ENCODE measurements at places on chromosomes 16 and 17. TPM values are rescaled to one million over a fixed set of nuclear protein-coding genes. Genes with fewer than 3 reads are reported as not detected.
A peak's percentile ranks its signal among the peaks of the same experiment; 100 is the strongest.

VPS35 gene
- 115 TPM for total RNA-seq

FOXN1 gene
- total RNA-seq, result not detected

SLFN11 gene
- 14.7 TPM for total RNA-seq

GRCh38 chr16:68993885-68994284 lies 111.6 kb upstream of the HAS3 start:
- no peak for DNase-seq

GRCh38 chr17:73765824-73766563 lies 121.7 kb upstream of the SDK2 start:
- no peak for DNase-seq

DNA sequence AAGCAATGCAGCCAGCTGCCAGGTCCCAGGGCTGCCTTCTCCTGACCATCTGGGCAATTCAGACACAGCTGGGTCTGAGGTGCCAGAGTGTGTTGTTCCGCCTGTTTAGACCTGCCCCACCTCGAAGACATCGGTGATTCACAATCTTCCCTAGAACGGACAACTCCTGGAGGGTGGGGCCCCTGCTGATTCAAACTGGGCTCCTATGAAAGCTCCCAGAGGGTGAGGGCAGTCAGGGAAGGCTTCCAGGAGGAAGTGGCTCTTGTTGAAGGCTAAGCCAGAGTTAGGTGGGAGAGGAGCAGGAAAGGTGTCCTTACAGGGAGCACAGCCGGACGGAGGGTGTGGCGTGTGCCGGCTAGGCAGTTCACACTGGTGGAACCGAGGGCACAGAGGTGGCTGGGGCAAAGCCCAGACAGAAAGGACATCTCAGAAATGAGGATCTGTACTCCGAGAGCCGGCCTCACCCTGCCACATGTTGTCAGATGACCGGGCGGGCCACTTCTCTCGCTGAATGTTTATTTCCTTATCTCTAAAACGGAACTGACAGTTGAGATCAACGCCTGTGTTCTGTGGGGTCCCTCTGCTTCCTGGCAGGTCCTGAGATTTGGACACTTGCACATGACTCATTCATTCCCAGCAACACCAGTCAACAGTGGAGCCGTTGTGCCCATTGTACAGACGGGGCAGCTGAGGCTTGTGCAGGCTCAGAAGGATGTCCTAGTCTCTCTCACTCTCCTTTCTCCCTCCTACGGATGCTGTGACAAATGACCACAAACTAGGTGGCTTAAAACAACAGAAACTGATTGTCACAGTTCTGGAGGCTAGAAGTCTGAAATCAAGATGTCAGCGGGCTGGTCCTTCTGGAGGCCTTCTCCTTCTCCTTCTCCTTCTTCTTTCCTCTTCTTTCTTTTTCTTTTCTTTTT lies 26.9 kb upstream of the LITAF start:
- no peak for DNase-seq

- no peak for DNase-seq
Measured at GRCh38 chr17:73638556-73638955, 5.7 kb downstream of the SDK2 start.

DNA sequence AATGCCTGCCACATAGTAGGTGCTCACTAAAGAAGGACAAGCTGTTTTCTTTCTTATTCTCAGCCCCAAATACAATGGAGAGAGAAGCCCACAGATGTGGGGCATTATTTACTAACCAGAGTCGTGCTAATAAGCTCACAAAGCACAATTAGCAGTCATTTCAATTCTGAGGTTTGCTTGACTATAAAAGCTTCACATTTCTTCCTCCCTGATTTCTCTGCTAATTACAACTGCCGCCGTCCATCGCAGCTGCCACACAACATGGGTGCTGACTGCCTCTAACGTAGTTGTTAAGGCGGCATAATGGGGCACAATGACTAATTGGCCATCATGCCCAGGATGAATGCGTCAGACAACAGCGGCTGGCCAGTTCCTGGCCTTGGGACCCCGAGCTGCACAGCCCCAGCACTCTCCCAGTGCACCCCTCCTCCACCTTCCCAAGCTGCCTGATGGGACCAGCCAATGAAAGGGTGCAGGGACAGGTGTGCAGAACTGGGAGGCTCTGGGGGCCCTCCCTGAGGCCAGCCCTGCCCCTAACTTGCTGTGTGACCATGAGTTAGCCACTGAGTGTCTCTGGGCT lies 109.2 kb downstream of the CCT6B start:
- no peak for DNase-seq

DNA sequence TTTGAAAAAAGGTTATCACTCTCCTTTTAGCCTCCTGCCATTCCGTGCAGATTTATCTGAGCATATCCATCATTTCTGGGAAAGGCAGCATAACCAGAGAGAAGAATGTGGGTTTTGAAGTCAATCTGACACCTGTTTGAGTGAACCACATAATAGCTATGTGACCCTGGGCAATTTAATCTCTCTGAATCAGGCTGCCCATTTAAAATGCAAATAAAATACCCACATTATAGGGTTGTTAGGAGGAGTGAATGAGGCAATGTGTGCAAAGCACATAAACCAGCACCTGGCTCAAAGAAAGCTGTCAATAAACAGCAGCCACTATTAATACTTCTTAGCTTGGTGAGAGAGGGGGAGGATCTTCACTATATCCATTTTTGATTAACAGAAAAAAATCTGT lies 88.0 kb downstream of the CACNG1 start:
- DNase-seq, result no peak

DNA sequence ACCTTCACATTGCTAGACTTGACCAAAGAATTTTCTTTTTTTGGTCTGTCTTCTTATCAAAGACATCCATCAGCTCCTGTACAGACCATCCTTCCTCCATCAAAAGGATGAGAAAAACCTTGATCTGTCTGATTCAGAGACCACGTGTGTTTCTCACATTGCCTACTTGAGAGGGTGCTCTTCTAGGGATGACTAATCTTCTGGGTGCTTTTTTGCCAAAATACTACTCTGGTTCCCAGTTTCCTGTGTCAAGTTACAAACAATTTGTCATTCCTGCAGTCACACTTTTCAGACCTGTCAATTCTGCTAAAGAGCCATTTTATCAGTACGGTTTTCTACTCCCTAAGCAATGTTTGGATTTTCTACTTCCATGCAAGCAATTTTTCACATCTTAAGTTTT lies 492.2 kb downstream of the CDH11 start:
- DNase-seq, result no peak

C17orf67 gene
- total RNA-seq, result 1.5 TPM

KNOP1 gene
- total RNA-seq, result 19.8 TPM

DNA sequence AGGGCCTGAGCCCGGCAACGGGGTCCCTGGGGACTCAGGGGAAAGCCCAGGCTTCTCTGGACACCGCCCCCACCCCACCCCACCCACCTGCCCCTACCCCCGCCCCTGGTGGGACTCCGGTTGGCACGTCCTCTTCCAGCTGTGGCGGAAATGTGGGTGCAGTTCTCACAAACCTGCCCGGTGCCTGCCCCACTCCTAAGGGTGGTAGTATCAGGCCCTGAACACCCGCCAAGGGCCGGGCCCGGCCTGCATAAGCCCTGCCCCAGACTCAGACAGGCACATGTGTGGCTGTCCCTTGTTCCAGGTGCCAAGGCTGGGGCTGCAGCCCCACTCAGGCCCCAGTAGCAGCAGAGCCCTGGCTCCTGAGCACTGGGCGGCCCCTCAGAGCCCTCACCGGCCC lies 58.1 kb downstream of the ACTG1 start:
- DNase-seq, result no peak

DNA sequence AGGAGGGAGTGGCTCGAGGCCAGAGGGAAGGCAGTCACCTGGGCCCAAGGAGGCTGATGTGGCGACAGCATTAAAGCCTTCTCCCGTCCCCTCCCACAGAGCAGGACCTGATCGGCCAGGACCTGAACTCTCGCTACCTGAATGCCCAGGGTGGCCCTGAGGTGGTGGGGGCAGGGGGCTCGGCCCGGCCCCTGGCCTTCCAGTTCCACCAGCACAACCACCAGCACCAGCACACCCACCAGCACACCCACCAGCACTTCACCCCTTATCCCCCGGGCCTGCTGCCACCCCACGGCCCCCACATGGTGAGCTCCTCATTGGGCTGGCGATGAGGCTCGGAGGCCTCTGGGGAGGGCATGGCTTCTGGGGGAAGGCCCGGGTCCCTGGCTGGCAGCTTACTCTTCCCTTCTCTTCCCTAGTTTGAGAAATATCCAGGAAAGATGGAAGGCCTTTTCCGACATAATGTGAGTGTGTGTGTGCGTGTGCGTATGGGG lies 6.4 kb downstream of the FBRS start:
- no peak for DNase-seq

EEF2K gene
- 19.2 TPM for total RNA-seq

- DNase-seq, result peak; percentile 90
Measured at GRCh38 chr17:41647940-41648410, 23.6 kb upstream of the KRT17 start.

- DNase-seq, result no peak
Measured at GRCh38 chr17:19768046-19768782, 20.1 kb upstream of the ALDH3A1 start.

DNA sequence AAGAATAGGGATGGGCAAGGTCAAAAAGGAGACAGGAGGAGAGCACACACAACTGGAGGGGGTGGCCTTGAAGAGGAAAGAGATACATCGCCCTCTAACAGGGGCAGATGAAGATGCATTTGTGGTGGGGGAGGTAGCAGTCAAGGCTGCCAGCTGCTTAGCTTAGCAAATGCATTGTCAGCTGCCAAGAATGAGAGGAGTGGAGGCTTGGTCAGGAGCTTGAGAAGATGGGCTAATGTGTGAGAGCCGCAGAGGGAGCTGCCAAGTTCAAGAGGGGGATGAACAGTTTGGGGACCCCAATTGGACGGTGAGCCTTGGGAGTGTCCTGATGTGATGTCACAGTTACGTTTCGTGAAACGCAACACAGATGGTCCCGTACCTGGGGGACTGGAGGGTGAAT lies 28.9 kb upstream of the GNA13 start:
- no peak for DNase-seq

DNA sequence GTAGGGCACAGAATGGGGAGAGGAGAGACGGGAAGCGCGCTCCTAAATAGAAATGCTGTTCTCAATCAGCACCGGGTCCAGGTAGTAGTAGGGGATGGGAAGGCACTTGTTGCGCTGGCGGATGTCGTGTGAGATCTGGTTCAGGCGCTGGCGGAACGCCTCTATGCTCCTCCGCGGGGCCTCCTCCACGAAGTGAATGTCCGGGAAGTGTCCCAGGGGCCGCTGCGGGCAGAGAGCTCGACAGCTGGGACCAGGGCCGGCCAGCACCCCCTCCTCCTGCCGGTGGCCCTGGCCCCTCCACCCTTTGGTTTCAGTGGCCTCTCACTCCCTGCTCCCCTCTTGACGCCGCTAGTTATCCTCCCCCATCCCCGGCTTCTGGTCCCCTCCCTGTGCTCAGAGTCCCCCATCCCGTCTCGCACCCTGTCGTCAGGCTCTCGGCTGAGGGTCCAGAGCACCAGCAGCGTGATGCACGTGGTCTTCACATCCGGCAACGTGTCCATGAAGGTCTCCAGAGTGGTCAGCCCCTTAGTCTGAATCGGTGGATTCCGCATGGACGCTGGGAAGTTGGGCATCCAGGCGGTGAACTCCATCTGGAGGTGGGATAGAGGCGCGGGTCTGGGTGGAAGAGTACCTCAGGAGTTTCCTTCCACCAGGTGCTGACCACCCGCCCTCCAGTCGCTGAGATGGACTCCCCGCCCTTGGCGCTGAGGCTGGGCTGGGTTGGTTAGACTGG lies 14.6 kb downstream of the ALOX12B start:
- no peak for DNase-seq

GRCh38 chr17:61005358-61005757 lies 327.7 kb downstream of the BCAS3 start:
- DNase-seq, result no peak

- peak; percentile 66 for DNase-seq
Measured at GRCh38 chr16:57084257-57084770, 8.1 kb upstream of the CPNE2 start.

TP53TG3F gene
- total RNA-seq, result not detected

- DNase-seq, result no peak
Measured at GRCh38 chr16:62254847-62255246, 218.6 kb upstream of the CDH8 start.

SLC5A11 gene
- not detected for total RNA-seq

DNA sequence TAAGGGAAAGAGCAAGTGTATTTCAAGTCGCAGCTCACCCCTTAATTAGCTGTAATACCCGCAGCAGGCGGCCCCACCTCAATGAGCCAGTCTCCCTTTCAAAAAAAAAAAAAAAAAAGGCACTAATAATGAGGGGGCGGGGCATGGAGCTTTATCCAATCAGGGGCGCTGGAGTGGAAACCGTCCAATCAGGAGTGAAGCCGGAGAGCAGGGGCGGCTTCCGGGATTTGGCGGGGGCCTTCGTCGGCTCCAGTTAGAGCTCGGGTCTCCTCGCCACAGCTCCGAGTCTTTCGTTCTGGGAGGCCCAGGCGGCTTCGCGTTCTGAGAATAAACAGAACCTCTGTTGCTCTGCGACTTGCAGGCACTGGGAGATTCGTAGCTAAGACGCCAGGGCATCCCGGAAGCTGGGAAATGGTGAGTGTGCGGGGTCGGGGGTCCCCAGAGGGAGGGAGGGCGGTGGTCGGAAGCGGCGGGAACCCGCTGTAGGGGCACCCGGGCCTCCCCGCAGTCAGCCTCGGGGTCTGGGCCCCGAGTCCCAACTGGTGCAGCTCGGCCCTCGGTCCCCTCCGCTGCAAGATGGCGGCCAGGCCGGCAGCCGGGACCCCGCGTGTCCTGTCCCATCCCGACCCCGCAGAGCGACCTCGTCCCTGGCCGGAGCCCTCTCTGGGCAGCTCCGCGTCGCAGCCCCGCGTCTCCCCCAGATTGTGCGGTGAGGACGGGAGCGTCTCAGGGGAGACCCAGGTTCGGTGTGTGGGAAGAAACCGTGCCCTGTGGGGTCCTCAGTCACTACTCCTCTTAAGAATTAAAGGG lies at the start of gene ZNF267:
Gene ZNF267 (plus strand): TSS at position 252 of the 810 bp plus-strand sequence. CDS start 160 bp downstream, at position 412.
- DNase-seq, result peak; percentile 93

DNA sequence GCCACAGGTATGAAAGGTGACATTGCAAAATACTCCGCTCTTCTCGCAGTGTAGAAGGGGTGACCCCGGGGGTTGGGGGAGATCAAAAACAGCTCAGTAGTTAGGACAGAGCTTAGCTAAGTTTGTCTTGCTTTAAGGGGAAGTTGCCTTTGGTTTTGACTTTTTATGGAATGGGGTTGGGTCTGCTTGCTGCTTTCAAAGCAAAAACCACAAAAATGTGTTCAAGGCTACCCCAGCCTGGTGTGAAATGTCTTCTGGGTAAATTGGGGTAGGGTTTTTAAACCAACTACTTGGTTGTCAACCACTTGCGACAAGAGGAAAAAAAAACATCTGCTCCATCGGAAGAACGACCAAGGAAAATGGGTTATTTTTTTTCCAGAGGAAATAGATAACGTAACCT lies 6.2 kb downstream of the FUS start:
- DNase-seq, result no peak

DNA sequence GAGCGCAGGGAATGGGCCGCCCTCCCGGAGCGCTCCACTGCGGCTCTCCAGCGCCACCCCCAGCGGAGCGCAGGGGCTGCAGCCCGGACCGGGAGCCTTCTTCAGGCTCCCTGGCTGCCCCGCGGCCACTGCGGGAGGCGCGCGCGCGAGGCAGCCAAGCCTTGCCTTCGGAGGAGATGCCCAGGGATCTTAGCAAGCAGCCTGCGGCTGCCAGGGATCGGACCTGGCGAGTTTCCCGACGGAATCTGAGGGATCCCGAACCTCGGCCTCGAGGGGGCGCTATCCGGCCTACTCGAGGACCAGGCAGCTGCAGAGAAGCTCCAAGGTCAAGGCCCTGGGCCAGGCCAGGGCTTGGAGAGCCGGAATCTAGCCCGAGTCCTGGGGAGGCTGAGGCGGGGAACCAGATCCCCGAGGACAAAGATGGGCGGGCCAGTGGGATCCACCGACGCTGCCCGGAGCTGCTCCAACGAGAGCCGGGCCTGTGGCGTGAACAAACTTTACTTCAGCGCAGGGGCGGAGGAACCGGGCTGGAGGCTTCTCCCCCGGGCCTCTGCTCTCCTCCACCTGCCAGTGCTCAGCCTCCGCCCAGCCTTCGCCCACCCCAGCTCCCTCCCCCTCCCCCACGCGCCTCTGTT lies at the start of gene IRX6:
Gene IRX6 (plus strand): TSS at position 567 of the 635 bp plus-strand sequence. CDS start 889 bp downstream, outside the sequence.
- DNase-seq, result no peak

CTRB1 gene
- total RNA-seq, result not detected

Data from cerebellum (tissue), 4 donors.